ENCODE measurements at places on chromosomes 2 and 18. TPM values are rescaled to one million over a fixed set of nuclear protein-coding genes. Genes with fewer than 3 reads are reported as not detected.

The RGPD4 gene
- total RNA-seq, result not detected

The ABHD3 gene
- 11.5 TPM for total RNA-seq

DNA sequence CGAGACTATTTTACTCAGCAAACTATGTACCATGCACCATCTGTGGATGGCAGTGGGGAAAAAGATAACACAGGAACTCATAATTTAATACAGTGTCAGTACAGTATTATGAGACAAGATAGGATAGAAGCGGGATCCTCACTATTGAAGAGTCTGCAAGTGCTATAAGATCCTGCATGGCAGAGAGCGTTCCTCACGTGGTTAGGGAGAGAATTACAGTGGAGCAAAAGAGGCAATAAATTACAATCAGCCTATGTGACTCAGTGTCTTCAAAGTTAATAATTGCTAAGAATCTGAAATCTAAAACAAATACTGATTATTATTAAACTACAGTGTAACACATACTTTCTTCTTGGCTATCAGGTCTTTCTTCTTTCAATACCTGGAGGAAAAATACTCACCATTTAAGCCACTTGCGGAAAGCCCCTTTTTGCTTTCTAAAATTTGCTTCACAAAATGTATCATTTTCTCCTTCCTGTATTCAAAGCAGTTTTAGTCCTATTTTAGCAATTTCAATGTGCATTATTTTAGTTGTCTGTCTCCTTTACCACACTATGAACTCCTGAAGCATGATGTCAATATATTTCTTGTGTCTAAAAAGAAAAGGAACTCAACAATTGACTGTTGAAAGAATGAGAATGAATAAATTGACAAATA is 342.9 kb downstream of the SPAG16 start:
- H3K27ac ChIP-seq, result no peak overlapping the region
- no peak overlapping the region for H3K4me3 ChIP-seq
- no peaks in the 10 kb centered on the region for H3K36me3 ChIP-seq
- no peaks in the 10 kb centered on the region for H3K4me1 ChIP-seq
- no peaks in the 10 kb centered on the region for H3K27me3 ChIP-seq

The SLC4A5 gene
- total RNA-seq, result 9.9 TPM

DNA sequence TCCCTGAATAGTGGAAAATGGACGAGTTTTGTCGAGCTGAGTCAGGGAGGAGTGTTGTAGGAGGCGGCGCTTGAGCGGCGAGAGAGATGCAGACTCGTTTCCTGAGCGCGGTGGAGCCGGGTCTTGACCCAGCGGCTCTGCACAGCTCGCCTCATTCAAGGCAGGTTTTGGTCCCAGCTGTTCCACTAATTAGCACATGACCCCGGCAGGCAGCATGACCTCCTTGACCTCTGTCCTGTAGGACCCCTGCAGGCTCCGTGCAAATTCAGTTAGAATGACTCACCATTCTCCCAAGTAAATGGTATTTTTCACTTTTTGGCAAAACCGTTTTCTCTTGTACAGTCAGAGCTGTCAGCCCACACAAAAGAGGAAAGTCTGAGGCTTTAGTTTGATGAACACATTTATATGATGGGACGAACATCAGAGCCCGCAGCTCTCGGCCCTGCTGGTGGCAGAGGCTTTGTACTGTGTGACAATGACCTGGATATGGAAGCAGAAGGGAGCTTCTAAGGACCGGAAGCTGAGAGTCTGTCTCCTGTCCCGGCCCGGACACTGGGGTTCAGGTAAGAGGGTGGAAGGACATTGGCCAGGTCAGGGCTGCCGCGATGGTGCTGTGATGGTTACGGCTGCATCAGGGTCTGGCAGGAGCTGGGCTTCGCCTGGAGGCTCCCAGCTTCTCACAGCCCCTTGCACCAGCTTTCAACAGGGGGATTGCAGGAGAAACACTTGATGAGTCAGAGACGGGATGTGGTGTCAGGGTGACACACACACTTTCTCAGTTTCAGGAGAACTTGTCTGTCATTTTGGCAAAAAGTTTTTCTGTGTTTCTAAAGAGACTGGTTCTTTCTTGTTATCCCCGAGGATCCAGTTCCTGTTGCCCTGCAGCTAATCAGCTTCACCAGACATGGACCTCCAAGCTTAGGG is 29.9 kb upstream of the ALKAL2 start:
- H3K4me1 ChIP-seq, result peaks cover 11% of the 10 kb centered on the region
- H3K4me3 ChIP-seq, result no peak overlapping the region
- no peak for DNase-seq
- H3K27ac ChIP-seq, result no peak overlapping the region
